ENCODE measurements at places on chromosomes 2 and 18.

- peak; percentile 64 for DNase-seq
Measured at GRCh38 chr2:8520791-8521344, 161.0 kb upstream of the ID2 start.

- no peak for DNase-seq
Measured at GRCh38 chr2:30708491-30709290, 98.6 kb downstream of the CAPN13 start.

DNA sequence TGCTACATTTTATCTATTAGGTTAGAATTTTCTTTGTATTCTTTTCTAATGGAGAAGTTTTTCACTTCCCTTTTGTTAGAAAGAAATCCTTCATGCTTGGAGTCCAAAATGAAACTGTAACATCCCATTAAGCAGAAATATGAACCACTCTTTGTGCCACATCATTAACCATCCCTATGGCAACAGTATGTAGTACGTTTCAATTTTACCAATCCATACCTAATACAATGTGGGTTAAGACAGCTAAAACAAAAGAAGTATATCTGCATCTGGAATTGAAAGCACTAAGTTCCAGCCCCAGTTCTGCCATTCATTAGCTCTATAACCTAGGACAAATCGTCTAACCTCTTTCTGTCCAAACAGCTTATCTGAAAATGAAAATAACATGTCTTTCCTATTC, 409.2 kb upstream of the SPHKAP start:
- no peak for DNase-seq

DNA sequence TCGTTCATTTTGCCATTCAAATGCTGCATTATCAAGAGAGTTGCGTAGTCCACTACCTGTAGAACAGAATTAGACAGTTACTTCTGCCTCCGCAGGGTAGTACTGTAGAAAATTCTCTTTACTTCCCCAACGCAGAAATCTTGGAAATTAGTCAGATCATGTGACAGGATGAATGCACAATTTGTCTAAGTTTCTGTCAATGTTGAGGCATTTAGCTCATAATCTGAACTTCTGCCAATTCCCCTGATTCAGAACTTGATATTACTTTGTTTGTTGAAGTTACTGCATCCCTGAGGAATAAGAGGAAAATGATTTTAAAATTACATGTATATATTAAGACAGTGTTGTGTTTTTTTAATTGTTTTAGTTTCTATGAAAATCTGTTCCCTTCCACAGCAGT, 83.4 kb downstream of the TTC27 start:
- no peak for DNase-seq

GRCh38 chr2:232336241-232336736, 42.3 kb upstream of the ALPP start:
- no peak for DNase-seq

DNA sequence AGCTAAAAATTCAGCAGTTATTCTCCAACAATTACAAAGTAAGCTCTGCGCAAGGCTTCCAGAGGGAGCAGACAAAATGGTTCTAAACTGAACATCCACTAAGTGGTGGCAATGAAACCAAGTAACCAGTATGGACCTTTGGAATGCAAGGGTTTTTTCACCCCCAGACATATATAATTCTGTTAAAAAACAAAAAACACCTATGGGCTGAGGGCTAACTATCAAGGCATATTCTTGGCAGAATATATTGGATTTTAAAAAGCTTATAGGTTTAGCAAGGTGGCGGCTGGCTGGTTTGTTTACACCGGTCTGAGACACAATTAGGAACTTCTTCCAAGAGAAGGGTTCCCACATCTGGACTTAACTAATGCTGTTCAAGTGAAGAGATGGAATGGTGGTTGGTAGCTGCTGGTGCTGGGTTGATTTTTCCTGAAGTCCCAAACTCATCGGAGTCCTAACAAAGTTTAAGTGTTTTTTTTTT, 2.8 kb downstream of the ZFP36L2 start:
- DNase-seq, result peak; percentile 30

- DNase-seq, result no peak
Measured at GRCh38 chr2:157337978-157338377, 12.4 kb upstream of the ERMN start.

- DNase-seq, result no peak
Measured at GRCh38 chr2:159873258-159873657, 75.2 kb upstream of the CD302 start.

All from DND-41 (cell line).